Metanephros (tissue), 2 donors: ENCODE measurements at places on chromosomes 6 and 20. TPM values are rescaled to one million over a fixed set of nuclear protein-coding genes. Genes with fewer than 3 reads are reported as not detected.

SRPK1 gene
- 39.8 TPM for total RNA-seq

CNKSR3 gene
- 25.0 TPM for total RNA-seq

EFCAB8 gene
- not detected for total RNA-seq

ANGPT4 gene
- 0.12 TPM for total RNA-seq

PDYN gene
- total RNA-seq = 0.12 TPM

RFX6 gene
- not detected for total RNA-seq

TCF21 gene
- total RNA-seq = 73.6 TPM

ZNF311 gene
- 2.6 TPM for total RNA-seq

PAK5 gene
- 0.06 TPM for total RNA-seq

PRDM1 gene
- 3.7 TPM for total RNA-seq

OR12D3 gene
- total RNA-seq = not detected

PPP1R14C gene
- 17.6 TPM for total RNA-seq

SPAG4 gene
- 2.9 TPM for total RNA-seq

TRIM15 gene
- 0.47 TPM for total RNA-seq

ULBP3 gene
- 10.3 TPM for total RNA-seq

TRIM40 gene
- total RNA-seq = not detected

MROH8 gene
- 4.1 TPM for total RNA-seq

WASF1 gene
- total RNA-seq = 17.5 TPM

SCUBE3 gene
- 26.9 TPM for total RNA-seq

MRAP2 gene
- total RNA-seq = 4.7 TPM

XKR7 gene
- total RNA-seq = 0.23 TPM

UNC5CL gene
- total RNA-seq = 14.6 TPM

TCEA2 gene
- total RNA-seq = 35.6 TPM

GJA10 gene
- not detected for total RNA-seq

ANKRD6 gene
- total RNA-seq = 22.6 TPM

CLPSL2 gene
- total RNA-seq = not detected

NKX2-4 gene
- total RNA-seq = not detected

KCNK16 gene
- total RNA-seq = not detected

LY6G6D gene
- total RNA-seq = not detected

BFSP1 gene
- total RNA-seq = 1.8 TPM

DPPA5 gene
- not detected for total RNA-seq

JARID2 gene
- 22.6 TPM for total RNA-seq

VTA1 gene
- 43.6 TPM for total RNA-seq
